ENCODE measurements at places on chromosomes 1 and 21.

DNA sequence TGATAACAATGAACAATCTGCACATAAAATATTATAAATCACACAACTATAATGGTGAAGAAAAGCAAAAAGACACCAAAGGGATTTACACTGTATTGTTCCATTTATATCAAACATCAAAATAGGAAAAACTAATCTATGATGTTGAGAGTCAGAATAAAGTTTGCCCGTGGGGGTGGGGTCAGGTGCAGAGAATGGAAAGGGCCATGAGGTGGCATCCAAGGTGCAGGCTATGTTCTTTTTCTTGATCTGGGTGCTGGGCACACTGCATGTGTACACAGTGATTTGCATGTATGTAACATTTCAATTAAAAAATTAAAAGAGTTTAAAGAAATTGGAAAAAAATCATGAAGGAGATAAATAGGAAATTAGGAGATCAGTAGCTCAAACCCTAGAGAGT, 127.3 kb downstream of the DSCAM start:
- no peak for DNase-seq

DNA sequence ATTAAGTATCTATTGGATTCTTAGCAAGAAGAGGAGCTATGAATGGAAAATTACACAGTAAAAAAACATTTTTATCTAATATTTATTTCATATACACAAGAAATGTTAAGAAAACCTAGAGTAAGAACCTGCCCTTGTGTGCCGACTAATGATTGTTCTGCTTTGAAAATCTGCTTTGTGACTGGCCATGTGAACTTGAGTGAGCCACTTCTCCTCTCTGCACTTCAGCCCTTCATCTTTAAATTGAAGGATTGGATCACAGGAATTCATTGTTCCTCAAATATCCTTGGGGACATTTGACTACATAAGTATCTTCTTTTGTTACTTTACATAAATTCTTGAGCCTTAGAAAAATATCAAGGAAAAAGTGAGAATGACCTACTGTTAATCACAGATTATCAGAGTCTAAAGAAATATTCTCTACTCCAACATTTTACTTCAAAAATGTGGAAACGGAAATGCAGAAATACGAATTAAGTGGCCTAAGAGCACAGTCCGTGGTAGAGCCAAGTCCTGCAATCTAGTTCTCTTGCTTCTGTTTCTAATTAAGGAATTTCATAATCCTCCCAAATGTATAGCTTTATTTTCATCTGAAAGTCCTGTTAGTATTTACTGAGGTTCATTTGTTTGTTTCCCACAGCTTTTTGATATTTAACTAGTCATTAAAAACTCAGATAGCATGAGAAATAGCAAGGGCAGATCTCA, 46.3 kb upstream of the SAMSN1 start:
- DNase-seq, result no peak

- no peak for DNase-seq
These were observed 163.2 kb downstream of the RRAGC start for GRCh38 chr1:38696371-38696770.

DNA sequence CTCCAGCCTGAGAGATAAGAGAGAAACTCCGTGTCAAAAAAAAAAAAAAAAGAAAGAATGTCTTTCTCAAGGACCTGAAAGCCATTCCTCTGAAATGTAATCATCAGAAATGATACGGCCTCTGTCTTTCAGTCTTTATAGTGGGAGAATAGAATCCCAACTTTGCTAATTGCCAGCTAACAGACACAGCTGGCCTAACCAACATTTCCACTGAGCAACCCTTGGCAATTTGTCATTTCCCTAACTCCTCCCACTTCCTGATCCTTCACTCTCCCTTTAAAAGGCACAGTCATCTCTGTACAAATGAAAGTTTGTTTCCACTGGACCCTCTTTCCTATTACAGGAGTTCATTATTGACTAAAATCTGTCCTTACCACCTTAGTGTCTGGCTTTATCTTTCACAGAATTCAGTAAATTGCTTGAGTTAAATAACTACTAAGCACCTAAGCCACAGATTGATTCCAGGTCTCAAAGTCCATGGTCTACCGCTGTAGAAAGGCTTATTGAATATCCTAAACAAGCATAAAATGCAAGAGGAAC, 4.3 kb upstream of the CBR1 start:
- no peak for DNase-seq

GRCh38 chr1:243939167-243939848, 89.3 kb upstream of the AKT3 start:
- no peak for DNase-seq

Measured in AG04450 (cell line).